ENCODE measurements at places on chromosomes 7 and 10.

DNA sequence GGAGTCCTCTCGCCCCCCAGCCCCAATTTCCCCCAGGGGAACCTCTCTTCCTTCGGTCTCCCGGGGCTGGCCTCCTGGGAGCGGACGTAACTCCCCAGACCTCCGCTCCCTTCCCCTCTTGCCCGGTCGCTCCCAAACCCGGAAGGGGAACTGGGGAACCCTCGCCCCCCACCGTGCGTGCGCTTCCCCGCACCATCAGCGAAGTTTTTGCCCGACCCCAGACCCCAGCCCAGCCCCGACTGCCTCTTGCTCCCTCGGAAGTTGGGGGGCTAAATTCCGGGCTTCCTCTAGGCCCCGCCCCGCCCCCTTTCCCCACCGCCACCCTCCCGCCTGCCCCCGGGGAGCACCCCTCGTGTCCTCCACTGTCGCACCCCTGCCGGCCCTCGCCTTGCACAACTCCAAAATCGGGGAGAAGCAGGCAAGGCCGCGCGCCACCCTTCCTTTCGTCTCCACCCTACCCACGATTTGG, 436 bp downstream of the GNB2 start:
- no peak for DNase-seq

- no peak for DNase-seq
These were observed 31.1 kb upstream of the MSMB start for GRCh38 chr10:46077141-46077554.

- no peak for DNase-seq
These were observed 432 bp downstream of the TMEM248 start for GRCh38 chr7:66921396-66921917.

DNA sequence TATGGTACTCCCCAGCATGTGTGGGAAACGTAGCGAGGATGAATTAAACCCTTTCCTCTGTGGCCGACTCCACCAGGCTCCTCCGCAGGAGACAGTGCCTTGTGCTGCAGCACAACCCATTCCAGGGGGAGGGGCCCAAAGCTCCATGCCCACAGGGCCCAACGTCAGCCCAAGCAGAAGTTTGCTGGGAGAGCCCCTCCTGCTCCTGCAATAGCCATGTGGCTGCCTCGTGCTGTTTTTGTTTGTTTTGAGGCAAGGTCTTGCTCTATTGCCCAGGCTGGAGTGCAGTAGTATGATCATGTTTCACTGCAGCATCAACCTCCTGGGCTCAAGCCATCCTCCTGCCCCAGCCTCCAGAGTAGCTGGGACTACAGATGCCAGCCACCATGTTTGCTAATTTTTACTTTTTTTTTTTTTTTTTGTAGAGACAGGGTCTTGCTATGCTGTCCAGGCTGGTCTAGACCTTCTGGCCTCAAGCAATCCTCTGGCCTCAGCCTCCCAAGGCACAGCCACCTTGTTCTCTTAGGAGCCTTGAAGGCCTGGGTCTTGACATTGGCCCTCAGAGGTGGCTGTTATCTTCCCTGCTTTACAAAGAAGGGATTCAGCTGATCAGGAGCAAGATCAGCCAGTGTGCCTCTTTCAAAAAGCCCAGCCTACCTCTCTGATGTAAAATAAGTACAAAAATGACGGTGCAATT, 102.8 kb downstream of the DYNC2I1 start:
- no peak for DNase-seq

GRCh38 chr7:25889765-25890164, 262.2 kb upstream of the NFE2L3 start:
- DNase-seq: no peak

DNA sequence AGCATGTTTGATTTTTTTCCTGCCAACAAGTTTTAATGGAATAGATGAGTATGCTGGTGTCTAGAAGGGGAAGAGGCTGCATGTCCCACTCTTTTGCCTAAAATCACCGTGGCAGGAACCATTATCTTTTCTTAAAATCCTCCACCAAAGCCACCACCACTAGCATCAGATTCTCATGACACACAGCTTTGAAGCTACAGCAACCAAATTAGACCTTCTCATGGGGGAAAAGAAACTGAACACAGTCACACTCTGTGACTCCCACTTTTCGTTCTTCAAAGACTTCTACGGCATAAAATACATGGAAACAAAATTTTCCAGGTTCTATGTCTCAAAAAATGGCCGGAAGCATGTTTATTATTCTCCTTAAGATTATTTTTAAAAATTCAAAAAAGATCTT, 81.8 kb downstream of the SGMS1 start:
- DNase-seq: no peak

- no peak for DNase-seq
These were observed 45.5 kb upstream of the TARP start for GRCh38 chr7:38318803-38319416.

GRCh38 chr10:13347043-13347499, 1.0 kb downstream of the SEPHS1 start:
- peak; percentile 15 for DNase-seq

GRCh38 chr7:100516135-100516812, 22.7 kb upstream of the AGFG2 start:
- DNase-seq: peak; percentile 18

DNA sequence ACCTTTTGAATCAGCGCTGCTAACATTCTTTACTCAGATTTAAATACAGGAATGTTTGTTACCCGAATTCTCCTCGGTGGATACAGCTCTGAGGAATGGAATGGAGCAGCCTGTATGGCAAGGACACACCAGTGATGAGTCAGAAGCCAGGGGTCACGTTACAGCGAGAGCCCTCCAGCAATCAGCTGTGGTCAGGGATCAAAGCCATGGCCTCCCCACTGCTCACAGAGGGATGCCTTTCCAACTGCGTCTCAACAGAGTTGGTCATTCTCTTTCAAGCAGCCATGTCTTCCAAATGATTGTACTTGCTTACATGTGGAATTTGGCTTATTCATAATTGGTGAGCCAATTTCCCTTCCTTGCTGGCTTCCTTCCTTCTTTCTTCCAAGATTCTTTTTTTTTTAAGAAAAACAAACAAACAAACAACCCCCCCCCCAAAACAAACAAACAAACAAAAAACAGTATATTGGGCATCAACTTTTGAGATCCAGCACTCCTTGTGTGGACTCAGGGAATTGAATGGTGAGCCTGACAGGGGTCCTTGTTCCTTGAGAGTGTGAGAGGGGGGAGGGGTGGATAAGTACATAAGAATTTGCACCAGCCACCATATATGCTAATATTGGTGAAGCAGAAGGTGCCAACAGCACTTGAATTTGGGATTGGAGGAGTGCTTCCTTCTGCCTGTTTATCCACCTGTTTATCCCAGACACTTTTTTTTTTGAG, 100.2 kb downstream of the ATXN7L1 start:
- no peak for DNase-seq

DNA sequence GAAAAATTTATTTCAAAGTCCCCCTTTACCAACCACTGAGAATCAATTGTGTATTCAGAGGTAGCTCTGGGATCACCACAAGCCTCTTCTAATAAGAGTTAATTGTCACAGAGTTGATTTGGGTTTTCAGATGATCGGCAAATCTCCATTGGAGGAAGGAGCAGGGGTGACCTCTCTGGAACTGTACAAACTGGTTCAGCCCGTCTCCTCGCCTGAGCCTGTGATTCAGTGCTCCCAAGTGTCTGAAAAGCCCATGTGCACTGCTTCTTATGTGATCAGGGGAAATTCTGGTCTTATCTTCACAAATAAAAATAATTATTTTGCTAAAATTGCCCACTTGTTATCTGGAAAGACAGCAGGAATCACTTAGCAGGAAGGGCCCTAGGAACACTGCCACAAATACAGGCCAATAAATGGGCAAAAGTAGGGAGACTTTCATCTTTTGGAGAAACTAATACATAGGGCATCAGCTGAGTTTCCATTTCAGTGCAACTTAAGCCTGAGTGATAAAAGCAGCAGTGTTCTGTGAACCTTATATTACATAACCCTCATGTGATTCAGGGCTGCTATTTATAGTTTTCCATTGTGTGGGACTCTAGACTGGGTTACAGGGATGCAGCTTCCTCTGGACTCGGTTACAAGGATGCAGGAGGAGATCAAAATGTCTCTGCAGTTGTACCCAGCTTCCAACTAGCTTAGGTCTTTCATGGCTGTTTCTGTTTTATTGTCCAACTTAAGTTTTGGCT, 32.3 kb downstream of the CDK1 start:
- DNase-seq: no peak

DNA sequence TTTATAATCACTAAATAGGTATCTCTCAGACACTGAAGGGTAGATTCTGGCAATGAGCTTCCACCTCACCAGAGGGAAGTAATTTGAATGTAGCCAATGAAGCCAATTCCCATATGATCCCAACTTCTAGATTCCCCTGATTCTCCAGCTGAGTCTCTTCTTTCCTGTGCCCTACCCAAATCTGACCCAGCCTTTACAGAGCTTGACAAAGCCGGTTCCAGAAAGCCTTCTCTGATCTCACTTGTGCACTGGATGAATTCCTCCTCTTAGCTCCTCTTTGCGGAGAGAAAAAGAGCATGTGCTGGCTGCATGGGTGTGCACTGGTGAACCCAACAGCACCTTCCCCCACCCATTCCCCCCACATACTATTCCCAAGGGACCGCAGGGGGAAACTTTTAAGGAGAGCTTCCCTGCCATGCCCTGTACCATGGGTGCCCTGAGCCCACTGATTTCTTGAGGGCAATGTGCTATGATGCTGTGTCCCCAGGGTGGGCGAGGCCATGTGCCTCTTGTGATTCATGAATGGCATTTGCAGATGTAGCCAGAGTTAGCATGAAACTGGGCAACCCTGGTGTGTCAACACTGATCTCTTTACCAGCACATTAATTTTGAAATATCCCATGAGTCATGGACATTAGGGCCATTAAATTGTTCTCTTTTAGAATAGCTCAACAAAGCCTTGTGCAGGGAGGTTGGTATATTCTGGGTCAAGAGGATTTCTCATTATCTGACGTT, 50.4 kb upstream of the PLEKHA1 start:
- no peak for DNase-seq

- DNase-seq: no peak
These were observed 128.4 kb downstream of the CHCHD3 start for GRCh38 chr7:132953468-132953867.

GRCh38 chr10:128476368-128476725, 350.1 kb upstream of the MKI67 start:
- DNase-seq: no peak

DNA sequence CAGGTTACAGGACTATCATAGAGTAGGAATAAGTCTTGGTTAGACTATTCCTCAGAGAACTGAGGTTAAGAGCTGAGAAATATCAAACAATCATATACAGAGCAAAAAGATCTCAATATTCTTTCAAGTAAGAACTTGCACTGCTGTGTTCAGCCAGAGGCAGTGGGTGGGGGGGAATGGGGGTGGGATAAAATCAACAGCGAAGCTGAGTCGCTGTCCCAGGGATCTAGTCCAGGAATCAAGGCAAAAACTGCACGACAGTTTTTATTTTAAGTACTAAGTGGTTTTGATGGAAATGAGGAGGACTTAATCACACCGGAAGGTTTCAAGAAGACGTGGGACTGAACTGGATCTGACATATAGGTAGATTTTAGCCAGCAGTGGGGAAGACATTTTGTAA, 159.1 kb downstream of the SRPK2 start:
- no peak for DNase-seq

DNA sequence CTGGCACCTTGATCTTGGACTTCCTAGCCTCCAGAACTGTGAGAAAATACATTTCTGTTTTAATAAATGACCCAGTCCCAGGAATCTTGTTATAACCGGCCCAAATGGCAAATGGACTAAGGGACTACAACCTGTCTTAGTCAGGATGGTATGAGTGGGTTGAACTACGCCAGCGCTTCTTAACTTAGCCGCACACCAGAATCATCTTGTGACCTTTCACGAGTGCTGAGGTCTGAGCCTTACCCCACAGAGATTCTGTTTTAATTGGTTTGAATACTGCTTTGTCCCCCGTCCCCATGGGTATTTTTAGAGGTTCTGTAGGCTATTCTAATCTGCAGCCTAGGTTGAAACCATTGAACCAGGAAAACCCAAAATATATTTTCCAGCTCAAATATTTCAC, 48.0 kb downstream of the PFKFB3 start:
- DNase-seq: no peak

DNA sequence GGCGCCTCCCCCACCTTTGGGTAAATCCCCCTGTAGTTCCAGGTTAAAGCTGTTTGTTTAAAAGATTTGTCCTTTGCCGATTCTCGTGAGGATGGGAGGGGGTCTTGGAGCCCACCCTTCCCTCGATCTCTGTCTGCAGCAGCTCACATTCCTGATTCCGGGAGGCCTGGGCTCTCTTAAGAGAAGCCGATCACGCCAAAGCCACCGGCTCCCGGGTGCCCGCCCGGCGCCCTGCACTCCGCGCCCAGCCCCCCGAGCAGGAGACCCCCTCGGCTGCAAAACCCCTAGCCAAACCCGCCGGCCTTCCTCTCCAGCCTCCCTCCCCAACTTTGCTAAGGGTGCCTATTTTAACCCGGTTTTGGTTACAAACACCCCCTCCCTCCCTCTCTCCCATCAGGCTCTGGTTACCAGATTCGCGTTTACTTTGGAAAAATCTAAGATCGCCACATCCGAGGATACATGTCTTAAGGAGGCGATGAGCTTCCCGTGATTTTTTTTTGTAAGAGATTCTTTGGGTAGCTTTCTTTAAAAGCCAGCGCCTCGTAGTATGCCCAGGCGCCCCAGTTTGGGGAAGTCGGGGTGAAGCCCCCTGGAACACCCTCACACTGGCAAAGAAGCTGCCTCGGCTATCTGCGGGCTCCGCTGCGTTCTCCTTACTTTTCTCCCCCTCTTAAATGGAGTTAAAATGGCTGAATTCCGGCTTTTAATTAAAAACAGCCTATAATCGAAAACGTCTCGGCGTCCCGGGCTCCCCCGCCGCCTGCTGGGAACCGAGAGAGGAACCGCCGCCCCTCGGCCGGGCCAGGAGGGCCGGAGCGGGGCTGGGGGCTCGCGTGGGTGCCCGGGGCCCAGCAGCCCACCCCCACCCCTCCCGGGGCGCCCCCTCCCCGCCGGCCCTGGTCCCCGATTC, 983 bp downstream of the TNRC18 start:
- DNase-seq: no peak

DNA sequence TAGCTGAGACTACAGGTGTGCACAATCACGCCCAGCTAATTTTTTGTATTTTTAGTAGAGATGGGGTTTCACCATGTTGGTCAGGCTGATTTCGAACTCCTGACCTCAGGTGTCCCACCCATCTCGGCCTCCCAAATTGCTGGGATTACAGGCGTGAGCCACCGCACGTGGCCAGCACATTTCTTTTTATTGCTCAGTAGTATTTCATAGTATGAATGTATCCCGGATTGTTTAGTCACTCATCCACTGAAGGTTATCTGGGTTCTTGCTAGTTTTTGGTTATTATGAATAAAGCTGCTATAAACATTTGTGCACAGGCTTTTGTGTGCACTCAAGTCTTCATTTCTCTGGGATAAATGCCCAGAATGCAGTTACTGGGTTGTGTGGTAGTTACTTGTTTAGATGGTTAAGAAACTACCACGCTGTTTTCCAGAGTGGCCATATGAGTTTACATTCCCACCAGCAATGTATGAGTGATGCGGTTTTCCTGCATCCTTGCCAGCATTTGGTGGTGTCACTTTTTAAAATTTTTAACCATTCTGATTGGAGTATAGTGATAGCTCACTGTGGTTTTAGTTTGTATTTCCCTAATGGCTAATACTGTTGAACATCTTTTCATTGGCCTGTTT, 275.8 kb upstream of the LYZL1 start:
- no peak for DNase-seq

GRCh38 chr10:43079856-43080255, 3.0 kb downstream of the RET start:
- no peak for DNase-seq

All from activated CD8-positive, alpha-beta memory T cell treated with anti-CD3 and anti-CD28 coated beads for 1 hour (primary cell).